Naive B cell (primary cell): ENCODE measurements at places on chromosomes 16 and 17. TPM values are rescaled to one million over a fixed set of nuclear protein-coding genes. Genes with fewer than 3 reads are reported as not detected.

GRCh38 chr17:1087381-1088241 lies 90.7 kb downstream of the TIMM22 start:
- H3K4me3 ChIP-seq: no peak overlapping the region
- H3K27ac ChIP-seq: no peak overlapping the region
- DNase-seq: no peak
- peaks cover 7% of the 10 kb centered on the region for H3K36me3 ChIP-seq
- no peaks in the 10 kb centered on the region for H3K4me1 ChIP-seq

The CHRNE gene
- polyA plus RNA-seq: not detected

The SPEM1 gene
- not detected for polyA plus RNA-seq

DNA sequence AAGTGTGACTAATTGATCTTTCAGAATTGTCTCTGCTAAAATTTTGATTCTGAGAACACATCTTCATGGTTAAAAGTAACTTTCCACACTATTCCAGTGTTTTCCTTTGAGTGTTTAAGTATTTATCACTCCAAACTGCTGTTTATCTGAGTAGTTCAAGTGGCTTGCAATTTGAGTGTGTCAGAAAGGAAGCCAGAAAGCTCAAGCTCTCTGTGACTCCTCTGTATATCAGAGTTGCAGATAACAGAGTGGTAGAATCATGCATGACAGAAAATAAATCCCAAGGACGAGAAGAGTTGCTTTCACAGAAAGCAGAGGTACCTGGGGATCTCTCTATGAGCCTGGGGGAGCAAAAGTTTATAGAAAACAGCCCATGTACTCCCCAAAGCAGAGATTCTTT lies 130.0 kb downstream of the CYB561 start:
- no peaks in the 10 kb centered on the region for H3K27me3 ChIP-seq
- H3K36me3 ChIP-seq: peaks cover 18% of the 10 kb centered on the region
- no peak overlapping the region for H3K4me3 ChIP-seq
- no peaks in the 10 kb centered on the region for H3K4me1 ChIP-seq

GRCh38 chr16:84833144-84833500 lies 13.3 kb downstream of the CRISPLD2 start:
- no peaks in the 10 kb centered on the region for H3K4me1 ChIP-seq
- H3K36me3 ChIP-seq: no peaks in the 10 kb centered on the region
- H3K27me3 ChIP-seq: peaks cover 8% of the 10 kb centered on the region
- no peak for DNase-seq

DNA sequence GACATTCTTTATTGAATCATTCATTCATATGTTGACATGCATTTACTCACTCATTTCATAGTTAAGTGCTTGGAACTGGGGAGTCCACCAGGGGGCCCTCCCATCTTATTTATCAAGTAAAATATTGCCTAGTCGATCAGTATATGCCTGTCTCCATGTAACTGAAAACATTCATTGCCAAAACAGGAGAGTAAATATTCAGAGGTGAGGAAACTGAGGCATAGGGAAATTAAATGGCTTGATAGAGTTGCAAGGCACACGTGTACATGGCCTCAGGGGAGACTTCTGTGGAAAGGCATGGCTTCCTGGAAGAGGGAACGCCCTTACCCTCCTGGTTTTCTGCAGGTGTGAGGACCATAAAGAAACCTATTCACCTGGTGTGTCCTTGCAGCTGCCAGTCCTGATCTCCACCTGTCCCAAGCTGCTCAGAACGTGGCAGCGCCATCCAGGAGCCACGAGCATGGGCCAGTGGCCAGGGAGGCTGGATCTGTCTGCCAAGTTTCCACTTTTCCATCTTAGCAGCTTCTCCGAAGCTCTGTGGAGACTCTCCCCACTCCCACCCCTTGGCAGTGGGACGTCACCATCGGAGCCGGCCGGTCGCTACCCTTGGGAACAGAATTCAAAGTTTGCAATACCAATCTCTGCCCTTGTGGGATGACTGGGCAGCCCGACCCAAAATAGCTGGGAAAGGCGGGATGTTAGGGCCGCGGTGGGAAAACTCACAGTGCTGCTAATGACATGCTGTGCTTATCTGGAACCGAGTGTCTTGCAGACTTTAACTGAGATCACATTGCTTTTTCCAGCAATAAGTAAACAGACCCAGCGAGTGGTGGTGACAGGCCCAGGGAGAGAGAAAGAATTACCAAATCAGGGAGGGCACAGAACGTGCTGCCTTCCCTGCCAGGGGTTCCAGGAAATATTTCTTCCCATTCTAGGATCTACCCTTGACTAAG lies 4.1 kb upstream of the C1QTNF1 start:
- peak overlapping the region; percentile 39 for H3K27ac ChIP-seq
- H3K27me3 ChIP-seq: peaks cover 79% of the 10 kb centered on the region
- no peak for DNase-seq
- peaks cover 8% of the 10 kb centered on the region for H3K4me1 ChIP-seq

The CLCN7 gene
- polyA plus RNA-seq: 64.2 TPM

- H3K27ac ChIP-seq: no peak overlapping the region
- no peaks in the 10 kb centered on the region for H3K36me3 ChIP-seq
- peaks cover 9% of the 10 kb centered on the region for H3K4me1 ChIP-seq
- no peak overlapping the region for H3K4me3 ChIP-seq
- no peak for DNase-seq
- no peaks in the 10 kb centered on the region for H3K27me3 ChIP-seq
Observed at GRCh38 chr17:81492202-81492601, 20.4 kb downstream of the ACTG1 start.

The SMTNL2 gene
- polyA plus RNA-seq: not detected

- peak within 1 kb of the TSS; percentile 74 for H3K4me3 ChIP-seq
- H3K27ac ChIP-seq: no peak within 1 kb of the TSS
- H3K4me1 ChIP-seq: peaks cover 18% of the 10 kb centered on the region
- no peak for DNase-seq
- H3K27me3 ChIP-seq: peaks cover 6% of the 10 kb centered on the region
Observed at GRCh38 chr17:74274060-74274708, at the start of gene DNAI2. TSS of gene DNAI2 (plus strand) at chr17:74274234. CDS start at chr17:74281818, 7,584 bp downstream.

GRCh38 chr17:27545562-27546229 lies 85.3 kb upstream of the LGALS9 start:
- no peaks in the 10 kb centered on the region for H3K36me3 ChIP-seq
- H3K27ac ChIP-seq: peak overlapping the region; percentile 44
- H3K27me3 ChIP-seq: peaks cover 5% of the 10 kb centered on the region
- H3K4me1 ChIP-seq: peaks cover 65% of the 10 kb centered on the region
- no peak for DNase-seq

The RNPS1 gene
- polyA plus RNA-seq: 325 TPM

- no peaks in the 10 kb centered on the region for H3K4me1 ChIP-seq
- no peak overlapping the region for H3K4me3 ChIP-seq
- no peak for DNase-seq
- no peak overlapping the region for H3K27ac ChIP-seq
- peaks cover 23% of the 10 kb centered on the region for H3K36me3 ChIP-seq
Observed at GRCh38 chr16:71658771-71659170, 32.8 kb downstream of the MARVELD3 start.

The PDIA2 gene
- not detected for polyA plus RNA-seq
